ENCODE measurements at places on chromosomes 6 and 20. TPM values are rescaled to one million over a fixed set of nuclear protein-coding genes. Genes with fewer than 3 reads are reported as not detected.

- H3K4me3 ChIP-seq: no peak overlapping the region
- no peaks in the 10 kb centered on the region for H3K27me3 ChIP-seq
- H3K27ac ChIP-seq: no peak overlapping the region
- no peaks in the 10 kb centered on the region for H3K36me3 ChIP-seq
- DNase-seq: no peak
These were observed 10.9 kb upstream of the BMP5 start for GRCh38 chr6:55886185-55886836.

DNA sequence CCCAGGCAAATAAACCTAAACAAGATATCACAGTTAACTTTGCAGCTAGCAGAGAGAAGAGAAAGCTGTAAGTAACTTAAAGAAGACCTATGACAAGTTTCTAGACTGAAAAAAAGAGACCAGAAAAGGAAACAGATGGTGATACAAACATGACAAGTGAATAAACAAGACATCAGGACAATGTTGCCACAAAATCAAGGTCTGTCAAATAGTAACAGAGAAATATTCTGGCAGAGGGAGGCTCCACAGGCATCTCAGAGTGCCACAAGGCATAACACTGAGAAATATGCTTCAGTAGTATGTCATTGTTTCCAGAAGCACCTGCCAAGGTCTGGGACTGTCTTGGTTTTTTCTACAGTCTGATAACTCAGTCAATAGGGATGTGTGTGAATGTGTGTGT, 332.2 kb downstream of the KHDRBS2 start:
- no peaks in the 10 kb centered on the region for H3K36me3 ChIP-seq
- no peak overlapping the region for H3K4me3 ChIP-seq
- H3K27ac ChIP-seq: no peak overlapping the region
- H3K4me1 ChIP-seq: no peaks in the 10 kb centered on the region

- no peak overlapping the region for H3K4me3 ChIP-seq
- no peaks in the 10 kb centered on the region for H3K27me3 ChIP-seq
- DNase-seq: no peak
These were observed 27.5 kb downstream of the NCOA7 start for GRCh38 chr6:125818225-125818657.

- H3K27ac ChIP-seq: no peak overlapping the region
- DNase-seq: no peak
- no peak overlapping the region for H3K4me3 ChIP-seq
- no peaks in the 10 kb centered on the region for H3K36me3 ChIP-seq
These were observed 129.5 kb upstream of the GGTLC1 start for GRCh38 chr20:24118034-24118433.

DNA sequence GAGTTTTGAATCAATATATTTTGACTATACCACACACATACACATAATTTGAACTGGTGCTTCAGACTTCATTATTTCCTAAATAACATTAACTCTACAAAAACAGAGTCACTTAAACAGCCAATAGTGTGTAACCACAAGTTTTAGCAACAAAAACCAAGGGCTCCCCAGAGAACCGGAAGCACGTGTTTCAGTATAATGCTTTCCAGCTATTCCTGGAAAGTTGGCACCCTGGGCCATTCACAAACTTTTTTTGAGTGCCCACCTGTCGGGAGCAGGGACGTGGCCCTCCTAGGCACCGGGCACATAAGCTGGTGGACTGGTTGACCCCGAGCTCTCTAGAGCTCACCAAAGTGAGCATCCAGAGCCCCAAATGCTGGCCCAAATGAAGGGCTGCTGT, 1.9 kb upstream of the SLC35D3 start:
- peaks cover 44% of the 10 kb centered on the region for H3K27me3 ChIP-seq
- DNase-seq: no peak
- H3K27ac ChIP-seq: no peak overlapping the region
- H3K36me3 ChIP-seq: no peaks in the 10 kb centered on the region
- H3K4me1 ChIP-seq: peaks cover 21% of the 10 kb centered on the region

DNA sequence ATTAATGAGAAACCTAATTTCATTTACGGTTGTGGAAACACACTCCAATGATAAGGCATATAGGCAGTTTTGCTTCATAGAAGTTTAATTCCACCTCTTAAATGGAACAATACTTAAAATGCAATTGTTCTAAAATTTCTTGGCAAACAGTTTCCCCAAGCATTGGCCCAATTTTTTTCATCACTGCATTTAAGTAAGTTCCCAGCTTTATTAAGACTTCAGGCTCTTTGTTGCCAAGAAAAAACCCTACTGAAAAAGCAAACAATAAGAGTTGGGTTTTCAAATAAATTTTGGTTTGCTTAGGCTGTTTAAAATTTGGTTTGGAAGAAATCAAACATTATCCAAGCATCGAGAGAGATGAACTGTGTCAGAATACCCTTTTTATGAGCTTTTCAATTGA, 690.9 kb upstream of the NRSN1 start:
- no peak overlapping the region for H3K4me3 ChIP-seq
- H3K27me3 ChIP-seq: no peaks in the 10 kb centered on the region
- H3K4me1 ChIP-seq: no peaks in the 10 kb centered on the region
- H3K36me3 ChIP-seq: no peaks in the 10 kb centered on the region
- no peak overlapping the region for H3K27ac ChIP-seq
- DNase-seq: no peak

DNA sequence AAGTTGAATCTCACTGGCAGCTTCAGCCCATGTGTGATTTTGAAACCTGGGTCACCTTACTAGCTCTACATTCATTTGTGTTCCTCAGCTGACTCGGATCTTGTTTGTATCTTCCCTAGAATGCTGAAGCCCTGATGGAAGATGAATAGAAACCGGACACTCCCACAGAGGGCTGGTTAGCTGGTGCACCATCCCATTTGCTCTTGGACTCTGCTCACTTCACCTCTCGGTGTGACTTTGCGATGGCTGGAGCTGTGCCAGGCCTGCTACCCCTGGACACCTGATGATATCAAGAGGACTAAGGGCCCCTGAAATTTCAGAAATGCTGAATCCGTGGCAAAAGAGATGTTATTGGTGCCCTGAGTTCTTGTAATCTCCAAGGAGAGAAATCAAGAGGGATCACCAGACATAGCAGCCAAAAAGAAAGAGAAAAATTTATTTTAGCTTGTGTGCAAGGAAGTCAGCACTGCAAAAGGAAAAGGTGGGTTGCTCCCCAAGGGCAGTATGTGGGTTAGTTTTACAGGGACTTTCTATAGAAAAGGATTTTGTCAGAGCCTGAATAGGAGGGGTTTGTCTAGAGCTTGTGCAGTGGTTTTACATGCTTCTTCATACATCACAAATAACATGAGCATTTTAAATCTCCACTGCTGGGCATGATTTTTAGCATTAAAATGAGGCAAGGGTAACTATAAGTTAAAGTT, 426.3 kb upstream of the NOX3 start:
- H3K4me3 ChIP-seq: no peak overlapping the region
- no peak for DNase-seq
- no peaks in the 10 kb centered on the region for H3K36me3 ChIP-seq
- peaks cover 22% of the 10 kb centered on the region for H3K4me1 ChIP-seq
- H3K27me3 ChIP-seq: no peaks in the 10 kb centered on the region
- no peak overlapping the region for H3K27ac ChIP-seq

Gene TBCC
- 16.3 TPM for total RNA-seq

Gene ADGB
- not detected for total RNA-seq

Gene TSBP1
- total RNA-seq: not detected

Gene MCM8
- 47.8 TPM for total RNA-seq
